Dermis blood vessel endothelial cell (primary cell): ENCODE measurements at places on chromosomes 11 and 22.

GRCh38 chr11:92475819-92476218 is 251.2 kb downstream of the FAT3 start:
- no peak for DNase-seq

DNA sequence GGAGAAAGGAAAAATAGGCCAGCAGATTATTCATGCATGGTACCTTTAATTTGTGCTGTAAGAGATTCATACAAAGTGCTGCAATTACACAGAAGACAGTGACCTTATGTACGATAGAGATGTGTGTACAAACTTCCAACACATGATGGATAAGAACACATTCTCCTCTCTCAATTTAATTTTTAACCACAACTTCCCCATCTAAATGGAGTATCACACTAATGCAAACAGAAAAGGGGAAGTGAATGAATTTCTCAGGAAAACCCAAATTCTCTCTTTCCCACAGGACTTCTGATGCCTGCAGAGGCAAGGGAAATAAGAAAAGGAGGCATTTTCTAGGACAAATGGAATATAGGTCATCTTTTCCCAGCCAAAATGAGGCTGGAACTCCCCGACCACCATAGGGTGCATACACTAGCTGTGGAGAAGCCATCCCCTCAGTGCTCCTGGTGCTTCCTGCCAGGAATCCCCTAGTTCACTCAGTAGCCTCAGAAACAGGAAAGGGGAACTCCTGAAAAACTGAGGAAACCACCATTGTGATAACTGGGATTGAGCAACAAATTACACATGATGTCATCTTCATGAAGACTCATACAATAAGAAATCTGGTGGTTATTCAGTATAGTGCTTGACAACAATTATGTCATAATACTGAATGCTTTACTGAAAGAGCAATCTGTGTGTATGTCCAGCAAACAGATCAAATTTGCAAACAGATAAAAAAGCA is 22.4 kb downstream of the MMP10 start:
- peak; percentile 91 for DNase-seq

- peak; percentile 19 for DNase-seq
These were observed 476 bp upstream of the BARX2 start for GRCh38 chr11:129374993-129375750.

DNA sequence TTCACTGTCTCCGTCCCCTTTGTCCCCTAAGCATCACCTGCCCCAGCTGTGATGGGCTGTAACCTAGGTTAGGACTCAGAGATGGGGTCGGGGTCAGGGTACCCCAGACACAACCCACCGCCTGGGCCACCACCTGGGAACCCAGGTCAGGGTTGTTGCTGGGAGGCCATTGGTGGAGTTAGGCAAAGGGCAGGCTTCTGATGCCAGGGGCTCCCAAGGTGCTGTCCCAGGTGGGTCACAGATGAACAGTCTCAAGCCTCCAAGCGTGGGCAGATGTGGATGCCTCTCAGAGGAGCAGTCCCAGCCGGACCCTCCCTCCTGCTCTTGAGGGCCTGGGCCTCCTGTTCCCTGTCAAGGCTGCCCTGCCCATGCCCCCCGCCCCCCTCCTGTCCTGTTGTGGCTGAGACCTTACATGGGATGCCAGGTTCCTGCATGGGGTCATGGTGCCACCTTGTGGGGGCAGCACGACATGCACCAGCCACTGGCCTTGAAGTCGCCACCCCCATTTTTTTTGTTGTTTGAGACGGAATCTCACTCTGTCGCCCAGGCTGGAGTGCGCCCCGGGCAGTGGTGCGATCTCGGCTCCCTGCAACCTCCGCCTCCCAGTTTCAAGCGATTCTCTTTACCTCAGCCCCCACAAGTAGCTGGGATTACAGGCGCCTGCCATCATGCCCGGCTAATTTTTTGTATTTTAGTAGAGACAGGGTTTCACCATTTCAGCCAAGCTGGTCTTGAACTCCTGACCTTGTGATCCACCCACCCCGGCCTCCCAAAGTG is 12.1 kb downstream of the GATD1 start:
- peak; percentile 78 for DNase-seq
